Dermis microvascular lymphatic vessel endothelial cell (primary cell): ENCODE measurements at places on chromosomes 1 and 21.

GRCh38 chr1:111202707-111203623 is 2.5 kb upstream of the DENND2D start:
- no peak for DNase-seq

- no peak for DNase-seq
Observed at GRCh38 chr1:54370287-54370989, 35.8 kb downstream of the SSBP3 start.

GRCh38 chr1:24713736-24714135 is 31.5 kb upstream of the CLIC4 start:
- no peak for DNase-seq

GRCh38 chr1:39238476-39238875 is 34.0 kb downstream of the MACF1 start:
- DNase-seq, result peak; percentile 20

DNA sequence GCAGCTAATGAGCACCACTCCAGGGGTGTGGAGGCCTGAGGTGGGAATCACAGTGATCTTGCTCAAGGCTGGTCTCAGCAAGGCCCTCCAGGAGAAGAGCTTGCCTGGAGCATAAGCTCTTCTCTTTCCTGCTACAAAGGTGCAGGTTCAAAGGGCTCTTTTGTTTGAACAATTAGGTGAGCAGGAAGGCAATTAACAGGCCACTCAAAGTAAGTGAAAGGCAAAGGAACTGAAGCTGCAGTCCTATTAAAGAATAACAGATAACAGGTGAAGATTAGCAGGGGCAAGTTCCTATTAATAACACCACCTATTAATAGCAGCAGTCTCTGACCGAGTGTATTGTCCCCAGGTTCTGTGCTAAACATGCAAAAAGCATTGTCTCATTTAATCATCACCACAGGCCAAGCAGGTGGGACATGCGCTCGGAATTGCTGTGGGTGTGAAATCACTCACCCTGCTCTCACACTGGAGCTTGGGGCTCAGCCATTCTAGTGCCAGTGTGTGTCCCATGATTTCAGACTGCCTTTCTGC is 113.8 kb downstream of the RHOU start:
- DNase-seq, result no peak

DNA sequence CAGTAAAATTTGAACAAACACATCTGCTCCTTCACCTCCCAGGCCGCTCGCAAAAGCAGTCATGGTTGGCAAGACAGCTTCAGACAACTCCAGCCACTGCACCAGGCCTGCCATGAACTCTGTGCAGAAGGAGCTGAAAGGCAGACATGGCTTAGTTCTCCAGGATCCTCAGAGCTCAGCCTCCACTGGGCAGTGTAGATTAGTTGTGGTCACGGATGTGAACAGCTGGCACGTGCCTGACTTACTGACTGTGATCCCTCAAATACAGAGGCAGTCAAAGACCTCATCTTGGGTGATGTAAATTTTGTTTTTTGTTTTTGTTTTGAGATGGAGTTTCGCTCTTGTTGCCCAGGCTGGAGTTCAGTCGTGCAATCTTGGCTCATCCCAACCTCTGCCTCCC is 28.4 kb downstream of the TMCO4 start:
- DNase-seq, result no peak

DNA sequence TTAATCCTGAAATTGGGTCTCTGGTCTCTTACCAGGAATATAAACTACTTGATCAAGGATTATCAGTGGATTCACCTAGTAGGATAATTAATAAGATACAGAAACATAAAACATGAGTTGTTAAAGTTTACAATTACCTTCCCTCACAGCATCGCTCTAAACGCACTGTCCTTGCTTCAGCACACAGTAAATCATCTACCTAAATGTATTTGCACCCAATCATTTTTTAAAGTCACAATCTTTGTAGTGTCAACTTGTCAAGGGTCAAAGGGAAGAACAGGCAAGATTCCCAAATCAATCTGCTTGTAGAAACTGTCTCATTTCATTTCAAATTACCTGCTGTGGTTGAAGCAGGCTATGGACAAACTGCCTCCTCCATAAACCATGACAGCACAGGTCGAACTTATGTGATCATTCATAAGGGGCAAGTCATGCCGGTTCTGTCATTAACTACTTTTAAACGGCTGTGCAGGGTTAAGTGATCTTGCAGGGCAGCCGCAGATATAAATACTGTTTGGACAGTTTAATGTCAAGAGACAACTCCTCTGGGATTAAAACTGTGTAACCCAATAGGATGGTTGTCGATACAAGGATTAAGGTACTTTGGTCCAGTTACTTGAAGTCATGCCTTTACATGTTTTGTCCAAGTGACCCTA is 93.6 kb downstream of the ZNF281 start:
- DNase-seq, result no peak

DNA sequence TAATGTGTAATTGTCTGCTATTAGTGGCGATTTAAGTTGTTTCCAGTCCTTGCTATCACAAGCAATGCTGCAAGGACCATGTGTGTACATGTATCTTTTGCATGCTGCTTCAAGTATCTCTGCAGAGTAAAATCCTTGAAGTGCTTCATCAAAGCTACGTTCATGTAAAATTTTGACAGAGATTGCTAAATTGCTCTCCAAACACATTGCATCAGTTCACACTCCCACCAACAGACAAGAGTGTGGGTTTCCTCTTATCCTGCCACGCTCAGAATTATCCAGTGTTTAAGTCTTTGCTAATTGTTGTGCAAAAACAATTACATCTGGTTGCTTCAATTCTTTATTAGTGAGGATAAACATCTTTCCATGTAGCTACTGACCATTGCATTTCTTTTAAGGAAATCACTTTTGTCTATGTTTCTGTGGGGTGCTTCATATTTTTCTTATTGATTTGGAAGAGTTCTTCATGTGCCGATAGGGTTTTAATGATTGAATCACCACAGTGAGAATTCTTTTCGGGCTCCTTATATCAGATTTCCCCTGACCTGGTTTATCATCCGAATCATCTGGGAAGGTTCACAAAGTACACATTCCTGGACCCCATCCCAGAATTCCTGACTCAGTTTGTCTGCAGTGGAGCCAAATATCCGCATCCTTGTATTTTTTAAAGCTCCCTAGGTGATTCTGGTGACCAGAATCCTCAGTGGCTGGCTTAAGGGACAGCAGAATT is 56.3 kb upstream of the GALNT2 start:
- no peak for DNase-seq

GRCh38 chr1:2049225-2049717 is 940 bp upstream of the PRKCZ start:
- no peak for DNase-seq

GRCh38 chr1:218496561-218496960 is 151.4 kb downstream of the TGFB2 start:
- no peak for DNase-seq

DNA sequence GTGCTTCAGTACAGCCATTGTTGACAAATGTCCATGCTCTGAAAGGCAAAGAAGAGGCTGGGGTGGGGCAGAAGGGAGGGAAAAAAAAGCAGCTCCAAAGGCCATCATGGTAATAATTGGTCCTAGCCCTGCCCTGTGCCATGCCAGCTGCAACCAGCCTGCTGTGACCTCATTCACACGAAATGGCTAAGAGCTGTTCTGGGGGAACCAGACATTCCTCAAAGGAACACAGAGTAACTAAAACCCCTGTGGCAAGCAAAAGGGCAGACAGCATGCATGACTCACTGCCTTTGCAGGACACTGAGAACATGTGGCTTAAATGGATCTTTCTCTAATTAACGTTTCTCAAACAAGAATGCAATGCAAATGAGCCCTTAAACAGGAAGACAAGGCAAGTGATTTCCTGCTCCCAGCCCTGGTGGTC is 42.3 kb downstream of the STYXL2 start:
- DNase-seq, result no peak

GRCh38 chr1:3174487-3175247 is 105.7 kb downstream of the PRDM16 start:
- DNase-seq, result no peak

DNA sequence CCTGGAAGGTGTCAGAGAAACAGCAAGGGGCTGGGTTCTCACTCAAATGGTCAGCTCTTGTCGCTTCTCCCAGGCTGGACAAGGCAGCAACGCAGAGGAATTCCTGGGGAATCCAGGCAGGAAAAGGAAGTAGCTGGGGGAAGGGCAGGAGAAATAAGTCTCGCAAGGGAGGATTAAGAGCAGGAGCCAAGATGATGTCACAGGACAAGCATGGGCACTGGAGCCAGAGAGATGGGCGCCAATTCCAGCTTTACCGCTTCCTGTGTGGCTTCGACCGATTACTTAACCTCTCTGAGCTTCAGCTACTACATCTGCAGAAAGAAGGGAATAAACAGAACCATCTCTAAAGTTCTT is 70.5 kb downstream of the SSBP3 start:
- no peak for DNase-seq

DNA sequence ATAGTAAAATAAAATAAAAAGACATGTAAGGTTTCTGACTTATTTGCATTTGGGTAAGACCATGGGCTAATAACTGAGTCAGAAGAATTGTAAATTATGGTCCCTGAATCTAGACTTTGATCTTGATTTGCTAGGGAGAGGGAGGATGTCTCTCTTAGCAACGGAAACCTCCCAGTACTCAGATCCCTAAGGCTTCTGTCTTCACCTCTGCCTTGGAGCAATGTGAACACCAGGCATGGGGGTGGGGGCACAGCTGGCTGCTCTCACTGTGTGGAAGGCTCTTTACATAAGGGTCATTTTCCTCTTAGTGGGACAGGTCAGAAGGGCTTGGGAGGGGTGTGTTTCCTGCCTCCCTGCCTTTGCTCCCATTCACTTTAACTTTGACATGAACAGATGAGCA is 17.0 kb upstream of the TMEM54 start:
- no peak for DNase-seq

DNA sequence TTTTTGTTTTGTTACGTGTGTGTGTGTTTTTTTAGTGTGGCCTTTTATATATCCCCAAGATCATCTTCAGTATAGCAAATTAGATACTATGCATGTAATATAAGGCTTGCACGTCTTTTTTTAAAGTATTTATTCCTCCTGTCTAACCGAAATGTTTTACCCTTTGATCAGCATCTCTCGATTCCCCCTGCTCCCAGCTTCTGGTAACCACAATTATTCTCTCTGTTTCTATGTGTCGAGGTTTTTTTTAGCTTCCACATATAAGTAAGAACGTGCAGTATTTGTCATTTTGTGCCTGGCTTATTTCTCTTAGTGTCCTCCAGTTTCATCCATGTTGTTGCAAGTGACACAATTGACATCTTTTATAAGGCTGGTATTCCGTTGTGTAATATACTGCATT is 18.7 kb downstream of the CEP85 start:
- no peak for DNase-seq

GRCh38 chr1:76129731-76130130 is 55.2 kb downstream of the ST6GALNAC3 start:
- no peak for DNase-seq

- no peak for DNase-seq
Observed at GRCh38 chr1:204041232-204041767, 31.6 kb upstream of the SOX13 start.

GRCh38 chr1:222416001-222416791 is 131.7 kb downstream of the HHIPL2 start:
- no peak for DNase-seq
